ENCODE measurements at places on chromosomes 6 and 20.

- no peak for DNase-seq
Measured at GRCh38 chr6:168037242-168037641, 39.8 kb downstream of the KIF25 start.

DNA sequence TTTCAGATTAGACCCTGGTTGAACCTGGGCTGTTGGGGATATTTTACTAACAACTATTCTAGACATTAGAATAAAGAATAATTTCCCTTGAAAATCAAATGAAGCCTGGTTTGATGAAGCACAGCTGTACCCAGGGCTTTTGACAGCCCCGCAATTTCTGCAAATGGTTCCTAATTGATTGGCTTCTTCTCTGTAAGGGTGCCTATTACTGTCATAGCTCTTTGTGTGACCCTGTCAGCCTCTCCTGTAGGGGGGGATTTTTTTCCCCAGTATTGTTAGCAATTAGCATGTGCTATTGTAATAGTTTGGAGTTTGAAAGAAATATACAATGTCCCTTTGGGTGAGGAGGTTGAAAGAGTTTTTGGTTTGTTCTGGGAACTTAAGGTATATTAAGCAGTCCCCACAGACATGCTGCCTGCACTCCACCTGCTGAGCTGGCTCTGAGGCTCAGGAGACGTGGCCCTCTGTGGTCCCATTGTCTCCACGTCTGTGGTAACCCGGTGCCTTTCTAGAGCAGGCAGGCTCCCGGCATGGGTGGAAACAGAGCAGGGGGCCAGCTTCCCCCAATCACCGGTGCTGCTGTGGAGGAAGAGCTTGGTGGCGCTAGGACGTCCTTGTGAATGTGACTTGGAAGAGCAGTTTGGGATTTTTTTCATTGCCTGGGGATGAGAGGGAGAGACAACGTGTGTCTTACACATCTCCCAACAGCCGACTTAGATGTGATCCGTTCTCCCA lies 47.3 kb upstream of the CLDN20 start:
- no peak for DNase-seq

GRCh38 chr6:110944681-110945151 lies 13.8 kb upstream of the GTF3C6 start:
- peak; percentile 89 for DNase-seq

DNA sequence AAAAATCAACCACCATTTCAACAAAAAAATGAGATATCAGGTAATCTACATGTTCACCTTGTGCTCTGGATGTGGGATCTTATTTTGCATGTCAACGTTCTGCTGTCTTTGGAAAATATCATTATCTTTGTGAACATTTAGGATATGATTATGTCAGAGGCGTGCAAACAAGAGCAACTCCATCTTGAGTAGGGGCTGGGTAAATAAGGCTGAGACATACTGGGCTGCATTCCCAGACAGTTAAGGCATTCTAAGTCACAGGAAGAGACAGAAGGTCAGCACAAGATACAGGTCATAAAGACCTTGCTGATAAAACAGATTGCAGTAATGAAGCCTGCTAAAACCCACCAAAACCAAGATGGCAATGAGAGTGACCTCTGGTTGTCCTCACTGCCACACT lies 28.8 kb upstream of the ZBTB24 start:
- DNase-seq: no peak

DNA sequence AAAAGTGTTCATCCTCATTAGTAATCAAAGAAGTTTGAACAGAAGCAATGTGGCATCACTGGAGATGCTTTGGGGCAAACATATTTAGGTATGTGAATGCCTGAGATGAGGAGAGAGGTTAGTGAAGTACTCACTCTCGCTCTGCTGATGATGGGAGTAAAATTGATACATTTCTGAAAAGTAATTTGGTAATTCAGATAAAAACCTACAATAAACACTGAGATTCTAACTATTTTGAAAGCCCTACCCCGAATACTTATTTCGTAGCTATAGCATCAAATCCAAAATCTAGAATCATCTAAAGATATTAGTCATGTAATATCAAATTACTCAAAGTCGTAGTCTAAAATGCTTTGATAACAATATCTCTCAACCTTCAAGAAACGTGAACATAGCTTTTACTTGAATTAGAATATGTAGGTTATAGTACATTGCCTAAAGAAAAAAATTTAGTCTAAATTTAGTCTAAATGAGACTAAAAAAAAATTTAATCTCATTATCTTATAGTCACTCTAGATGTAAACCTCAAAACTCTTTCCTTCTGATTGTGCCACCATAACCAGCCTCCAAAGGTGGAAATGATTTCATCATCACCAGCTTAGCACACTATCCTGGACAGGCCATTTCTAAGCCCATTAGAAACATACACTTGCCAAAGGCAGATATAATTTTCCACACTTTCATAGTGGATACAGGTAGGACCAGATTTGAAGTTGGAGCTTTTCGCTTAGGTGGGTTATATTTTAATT lies 232.5 kb upstream of the TAB2 start:
- DNase-seq: no peak

- DNase-seq: no peak
Measured at GRCh38 chr6:135113860-135114259, 59.2 kb upstream of the HBS1L start.

DNA sequence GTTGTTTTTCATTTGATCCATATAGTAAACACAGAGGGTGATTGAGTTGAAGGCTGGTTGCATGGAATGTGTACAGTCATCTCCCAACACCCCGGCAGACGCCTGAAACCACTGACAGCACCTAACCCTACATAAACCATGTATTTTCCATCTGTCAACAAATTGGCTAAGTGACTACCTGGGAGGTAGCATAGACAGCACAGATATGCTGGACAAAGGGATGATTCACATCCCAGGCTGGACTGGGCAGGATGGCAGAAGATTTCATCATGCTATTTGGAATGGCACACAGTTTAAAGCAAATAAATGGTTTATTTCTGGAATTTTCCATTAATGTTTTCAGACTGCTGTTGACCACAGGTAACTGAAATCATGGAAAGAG lies 4.4 kb upstream of the VIP start:
- peak; percentile 63 for DNase-seq

DNA sequence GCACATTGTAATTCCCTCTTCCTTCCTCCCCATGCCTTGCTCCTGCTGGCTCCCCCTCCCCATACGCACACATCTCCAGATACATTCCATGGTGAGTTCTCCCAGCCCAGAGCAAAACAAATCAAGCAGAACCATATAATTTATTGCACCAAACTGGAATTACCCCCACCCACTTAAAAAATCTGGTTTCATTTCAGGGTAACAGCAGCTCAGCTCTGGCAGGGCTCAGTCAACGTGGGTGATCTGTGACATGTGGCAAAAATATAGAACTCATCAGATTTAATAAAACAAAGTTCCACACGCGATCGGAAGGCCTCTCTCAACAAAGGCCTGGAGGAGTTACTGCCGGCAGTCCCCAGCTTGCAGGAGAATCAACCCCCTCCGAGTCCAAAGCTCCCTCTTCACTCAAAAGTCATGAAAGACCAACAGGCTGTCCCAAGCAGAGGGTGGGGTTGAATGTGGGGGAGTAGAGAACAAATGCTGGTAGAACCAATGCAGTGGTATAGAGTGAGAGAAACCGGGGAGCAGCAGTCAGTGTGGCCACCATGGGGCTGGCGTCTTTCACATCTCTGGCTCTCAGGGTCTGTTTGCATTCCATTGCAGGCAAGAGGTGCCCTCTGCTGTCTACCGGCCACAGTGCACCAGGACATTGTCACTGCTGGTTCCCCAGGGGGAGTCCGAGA lies 323.3 kb upstream of the NT5E start:
- DNase-seq: peak; percentile 5

GRCh38 chr20:58098571-58098970 lies 129.9 kb downstream of the ANKRD60 start:
- no peak for DNase-seq

DNA sequence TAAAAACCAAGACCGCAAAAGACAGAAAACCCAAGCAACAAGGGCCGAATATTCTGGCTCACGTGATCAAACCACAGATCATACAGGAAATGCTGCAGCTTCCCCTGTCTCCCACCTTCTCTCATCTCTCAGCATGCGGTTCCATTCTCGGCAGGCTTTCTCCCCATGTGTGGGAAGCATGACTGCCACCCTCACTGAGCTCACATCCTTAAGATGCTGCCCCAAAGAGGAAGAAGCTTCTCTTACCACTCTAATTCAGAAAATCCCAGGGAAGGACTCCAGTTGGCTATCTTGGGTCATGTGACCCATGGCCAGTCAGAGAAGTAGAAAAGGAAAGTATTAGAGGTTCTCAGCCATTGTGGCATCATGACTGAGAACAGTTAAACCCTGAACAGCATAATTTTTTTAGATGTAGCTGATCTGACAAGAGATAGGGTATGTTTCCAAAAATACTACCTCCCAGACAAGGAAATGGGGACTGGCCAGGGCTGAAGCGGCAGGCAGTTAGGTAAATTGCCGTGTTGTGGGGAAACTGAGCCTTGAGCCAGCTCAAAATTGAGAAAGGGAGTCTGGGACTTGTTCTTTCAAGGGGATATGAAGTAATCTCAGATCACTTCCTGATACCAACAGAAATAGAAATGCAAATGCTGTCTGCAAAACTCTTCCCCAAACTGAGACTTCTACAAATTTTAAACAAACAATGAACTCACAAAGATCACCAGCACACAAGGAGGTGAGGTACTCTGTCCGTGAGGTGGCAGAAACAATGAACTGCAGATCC lies 37.1 kb upstream of the GRM4 start:
- DNase-seq: no peak

DNA sequence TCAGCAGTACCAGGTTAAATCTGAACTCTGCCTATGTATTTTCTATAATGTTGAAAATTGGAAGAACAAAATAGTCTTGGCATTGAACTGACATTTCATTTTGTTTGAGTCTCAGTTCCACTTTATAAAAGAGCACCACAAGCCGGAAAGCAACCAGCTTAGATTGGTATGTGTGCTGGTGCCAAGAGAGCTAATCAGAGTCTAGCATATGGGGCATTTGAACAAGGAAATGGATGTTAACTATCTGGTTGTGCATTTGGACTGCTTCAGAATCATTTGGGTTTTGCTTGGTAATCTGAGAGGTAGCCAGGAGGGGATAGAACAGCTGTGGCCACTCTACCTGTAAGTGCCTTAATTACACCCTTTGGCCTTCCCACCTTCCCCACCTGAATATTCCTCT lies 184.8 kb downstream of the GRIK2 start:
- DNase-seq: no peak

DNA sequence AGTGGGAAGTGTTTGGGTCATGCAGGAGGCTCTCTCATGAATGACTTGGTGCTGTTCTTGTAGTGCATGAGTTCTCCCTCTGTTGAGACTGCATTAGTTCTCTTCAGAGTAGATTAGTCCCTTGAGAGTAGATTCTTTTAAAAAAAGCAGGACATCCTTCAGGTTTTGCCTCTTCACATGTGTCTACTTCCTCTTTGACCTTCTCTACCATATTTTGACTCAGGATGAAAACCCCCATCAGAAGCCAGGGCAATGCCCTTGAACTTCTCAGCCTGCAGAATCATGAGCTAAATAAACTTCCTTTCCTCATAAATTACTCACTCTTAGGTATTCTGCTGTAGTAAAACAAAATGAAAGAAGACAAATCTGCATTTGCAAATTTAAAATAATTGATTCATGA lies 170.3 kb downstream of the CD109 start:
- DNase-seq: no peak

- DNase-seq: no peak
Measured at GRCh38 chr6:137664183-137664582, 170.0 kb upstream of the OLIG3 start.

- no peak for DNase-seq
Measured at GRCh38 chr20:57160985-57161384, 105.5 kb downstream of the BMP7 start.

DNA sequence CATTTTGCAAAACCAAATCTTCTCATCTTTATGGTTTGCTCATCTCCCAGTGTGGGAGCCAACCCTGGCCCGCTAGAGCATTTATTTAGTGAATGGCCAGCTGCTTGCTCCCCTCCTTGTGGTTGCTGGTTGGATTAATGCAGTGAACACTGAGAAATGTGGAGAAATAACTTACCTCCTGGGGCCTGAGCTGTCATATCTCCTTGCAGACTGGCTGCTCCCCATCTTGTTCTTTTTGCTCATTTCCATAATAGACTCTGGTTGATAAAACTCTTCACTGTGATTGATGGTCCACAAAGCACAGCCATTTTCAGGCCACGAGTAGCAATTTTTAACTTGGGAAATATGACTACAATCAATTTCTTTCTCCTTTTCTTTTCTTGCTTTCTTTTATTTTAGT lies 1078.5 kb upstream of the FLRT3 start:
- no peak for DNase-seq

DNA sequence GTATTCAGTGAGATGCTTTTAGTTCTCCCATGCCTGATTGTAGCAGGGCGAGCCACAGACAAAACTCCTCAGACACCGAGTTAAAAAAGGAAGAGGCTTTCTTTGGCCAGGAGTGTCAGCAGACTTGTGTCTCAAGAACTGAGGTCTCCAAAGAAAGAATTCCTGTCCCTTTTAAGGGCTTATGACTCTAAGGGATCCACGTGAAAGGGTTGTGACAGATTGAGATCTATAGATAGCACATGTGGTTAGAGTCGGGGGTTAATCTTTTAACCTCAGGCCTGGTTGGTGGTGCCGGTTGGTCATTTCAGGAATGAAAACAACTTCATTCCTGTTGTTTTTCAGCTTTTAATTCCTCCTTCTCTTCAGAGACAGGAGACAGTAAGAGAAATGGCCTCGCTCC lies 168.8 kb upstream of the GRIK2 start:
- DNase-seq: no peak

DNA sequence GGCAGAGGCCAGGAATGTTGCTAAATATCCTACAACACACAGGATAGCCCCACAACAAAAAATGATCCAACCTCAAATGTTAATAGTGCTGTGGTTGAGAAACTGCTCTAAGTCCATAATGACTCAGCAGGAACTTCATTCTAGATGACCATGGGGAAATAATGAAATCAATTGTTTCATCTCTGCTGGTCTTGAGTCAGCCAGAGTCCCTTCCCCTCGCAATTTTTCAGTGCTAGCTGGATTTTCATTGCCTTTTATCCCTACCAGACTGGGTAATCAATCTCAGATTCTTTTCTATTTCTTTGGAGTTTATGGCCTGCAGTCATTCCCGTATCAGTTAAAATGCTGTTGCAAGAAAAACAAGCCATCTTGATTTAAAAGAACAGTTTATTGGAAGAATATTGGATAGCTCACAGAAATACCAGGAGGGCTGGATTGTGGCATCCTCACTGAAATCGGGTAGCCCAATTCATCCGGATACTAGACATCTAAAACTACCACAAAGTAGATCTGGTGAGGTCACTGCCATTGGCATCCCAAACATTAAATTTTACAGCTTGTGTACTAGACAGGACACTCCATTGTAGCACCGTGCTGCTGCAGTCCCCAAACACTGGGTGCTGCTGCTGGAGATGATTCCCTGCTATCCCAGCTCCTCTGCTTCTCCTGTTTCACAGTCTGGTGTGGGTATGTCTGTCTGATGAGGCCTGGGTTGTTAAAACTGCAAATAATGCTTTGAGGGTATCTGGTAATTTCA lies 30.3 kb upstream of the POPDC3 start:
- no peak for DNase-seq
